NCI-H748 treated with DMSO at 0.1 percent for 48 hours (cell line): ENCODE measurements at places on chromosomes 6 and 20.

- peak; percentile 9 for DNase-seq
These were observed 8.7 kb downstream of the MMP24OS start for GRCh38 chr20:35269055-35269781.

GRCh38 chr20:45893831-45894230 is 2.7 kb downstream of the CTSA start:
- no peak for DNase-seq

- peak; percentile 57 for DNase-seq
These were observed 28.3 kb downstream of the SMPDL3A start for GRCh38 chr6:122817358-122817757.

DNA sequence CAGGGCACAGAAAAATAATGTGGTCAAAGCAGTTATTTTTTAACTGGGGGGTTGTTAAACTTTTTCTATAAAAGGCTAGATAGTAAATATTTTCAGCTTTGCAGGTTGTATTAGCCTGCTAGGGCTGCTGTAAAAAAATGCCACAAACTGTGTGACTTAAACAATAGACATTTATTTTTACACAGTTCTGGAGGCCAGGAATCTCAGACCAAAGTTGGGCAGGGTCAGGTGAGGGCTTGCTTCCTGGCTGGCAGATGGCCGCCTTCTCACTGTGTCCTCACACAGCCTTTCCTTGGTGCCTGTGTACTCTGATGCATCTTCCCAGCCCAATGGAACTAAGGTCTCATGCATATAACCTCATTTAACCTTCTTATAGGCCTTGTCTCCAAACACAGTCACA is 294.7 kb downstream of the PTPRT start:
- DNase-seq = no peak
